Kidney capillary endothelial cell (primary cell): ENCODE measurements at places on chromosomes 5 and 9.

- DNase-seq = no peak
These were observed 850 bp upstream of the C6 start for GRCh38 chr5:41214182-41214581.

GRCh38 chr9:7935681-7936080 lies 136.1 kb upstream of the DMAC1 start:
- no peak for DNase-seq

- DNase-seq = no peak
These were observed 439.9 kb downstream of the BRINP1 start for GRCh38 chr9:118929287-118929686.

DNA sequence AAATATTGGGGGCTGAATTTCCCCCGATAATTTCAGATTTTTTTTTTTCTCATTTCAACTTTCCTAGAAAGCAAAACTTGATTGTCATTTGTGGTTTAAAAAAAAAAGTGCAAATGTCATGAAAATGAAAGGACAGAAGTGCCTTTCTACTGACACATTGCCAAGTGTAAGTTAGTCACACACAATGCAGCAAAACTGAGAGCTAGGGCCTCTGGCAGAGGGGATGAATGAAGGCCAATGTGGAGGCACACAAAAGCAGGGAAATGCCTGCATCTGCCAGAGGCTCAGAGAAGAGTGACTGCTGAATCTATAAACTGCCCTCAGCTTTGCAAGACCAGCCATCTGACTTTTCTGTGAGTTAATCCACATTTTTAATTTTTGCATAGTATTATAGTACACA lies 6.8 kb upstream of the IFNA5 start:
- no peak for DNase-seq

DNA sequence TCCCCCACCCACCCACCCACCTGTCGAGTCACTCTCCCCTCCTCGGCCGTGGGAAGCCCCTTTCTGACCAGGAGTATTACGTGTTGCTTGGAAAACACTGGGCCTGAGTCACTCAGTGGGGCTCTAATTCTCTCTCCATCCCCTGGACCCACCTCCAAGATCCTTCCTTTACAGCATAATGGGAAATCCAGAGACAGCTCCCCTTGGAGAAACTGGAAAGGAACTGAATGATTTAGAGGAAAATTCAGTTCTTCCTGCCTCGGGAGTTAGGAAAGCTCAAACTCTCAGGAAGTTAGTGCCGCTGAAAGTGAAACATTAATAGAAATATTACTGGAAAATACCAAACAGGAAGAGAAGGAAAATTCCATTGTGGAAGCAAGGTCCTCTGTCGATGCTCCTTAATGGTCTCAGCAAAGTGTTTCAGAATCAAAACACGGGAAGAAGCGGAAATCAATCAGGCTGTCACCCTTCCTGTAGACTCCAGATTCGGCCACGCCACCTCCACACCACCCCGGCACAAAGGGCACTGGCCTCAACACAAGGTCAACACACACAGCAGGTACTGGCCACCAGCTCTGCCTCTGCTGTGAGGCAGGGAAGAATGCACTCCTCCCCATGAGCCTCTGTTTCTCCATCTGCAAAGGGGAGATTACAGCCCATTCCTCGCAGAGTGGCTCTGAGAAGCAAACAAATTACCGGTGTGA lies 9.6 kb downstream of the SHB start:
- peak; percentile 84 for DNase-seq

GRCh38 chr5:98454407-98454806 lies 319.1 kb upstream of the RGMB start:
- DNase-seq = no peak

DNA sequence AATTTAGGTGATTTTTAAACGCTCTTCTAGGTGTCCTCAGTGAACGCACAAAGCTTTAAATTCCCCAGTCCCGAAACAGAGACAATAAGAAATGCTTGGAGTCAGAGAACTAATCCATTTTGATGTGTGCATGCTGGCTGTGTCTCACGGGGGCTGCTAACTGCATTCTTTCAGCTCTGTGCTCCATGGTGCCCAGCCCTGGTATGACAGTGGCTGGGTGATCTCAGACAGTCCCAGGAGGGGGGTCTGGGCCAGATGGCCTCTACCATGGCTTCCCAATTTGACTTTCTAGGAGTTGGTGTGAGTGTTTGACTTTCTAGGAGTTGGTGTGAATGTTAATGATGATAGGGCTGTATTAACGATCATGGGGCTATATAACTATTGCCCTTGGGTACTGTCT lies 12.1 kb downstream of the OLFM1 start:
- no peak for DNase-seq

DNA sequence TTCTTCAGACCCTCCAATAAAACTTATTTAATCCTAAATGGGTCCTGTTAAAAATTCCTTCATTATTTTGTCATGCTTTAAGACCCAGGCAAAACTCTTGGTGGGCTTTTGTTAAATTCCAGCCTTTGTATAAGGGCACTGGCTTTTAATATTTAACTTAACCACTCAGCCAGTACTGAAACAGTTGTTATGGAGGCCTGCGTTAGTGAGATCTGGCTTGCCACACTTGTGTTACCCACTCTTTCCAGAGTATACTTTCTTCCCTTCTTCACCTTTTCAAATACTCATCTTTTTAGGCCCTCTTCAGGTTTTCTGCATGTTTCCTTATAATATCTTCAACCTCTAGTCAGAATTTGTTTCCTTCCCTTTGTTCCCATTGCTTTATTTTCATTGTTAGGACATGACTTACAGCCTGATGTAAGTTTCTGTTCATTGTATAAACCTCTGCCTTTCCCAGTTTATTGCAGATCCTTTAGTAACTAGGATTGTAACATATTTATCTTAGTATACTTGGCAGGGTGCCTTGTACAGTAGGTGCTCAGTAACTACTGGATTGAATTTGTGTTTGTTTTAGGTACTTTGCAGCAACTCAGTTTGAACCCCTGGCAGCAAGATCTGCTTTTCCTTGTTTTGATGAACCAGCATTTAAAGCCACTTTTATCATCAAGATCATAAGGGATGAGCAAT lies 48.8 kb downstream of the LNPEP start:
- DNase-seq = no peak

GRCh38 chr9:26012797-26013196 lies 334.6 kb upstream of the TUSC1 start:
- no peak for DNase-seq

GRCh38 chr5:126651013-126651577 lies 50.3 kb downstream of the PHAX start:
- no peak for DNase-seq

DNA sequence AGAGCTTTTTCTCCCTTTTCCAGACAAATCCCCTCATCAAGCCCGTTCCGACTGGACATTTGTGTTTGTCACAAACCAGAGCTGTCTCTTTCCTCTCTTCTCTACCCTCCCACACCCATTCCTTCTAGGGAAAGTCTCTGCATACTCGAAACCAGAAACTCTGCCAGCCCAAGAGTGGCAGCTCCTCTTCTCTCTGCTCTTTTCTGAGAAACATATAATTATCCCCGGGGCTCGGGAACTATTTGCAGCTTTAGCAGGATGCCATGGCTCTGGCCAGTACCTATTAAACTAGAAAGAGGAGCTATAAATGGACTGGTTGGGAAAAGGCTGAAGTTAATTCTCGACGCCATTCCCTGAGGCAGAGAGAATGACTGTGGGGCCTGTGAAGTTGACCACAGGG lies 82.6 kb downstream of the SH3PXD2B start:
- no peak for DNase-seq

GRCh38 chr9:94068257-94068656 lies 16.0 kb upstream of the PTPDC1 start:
- no peak for DNase-seq

DNA sequence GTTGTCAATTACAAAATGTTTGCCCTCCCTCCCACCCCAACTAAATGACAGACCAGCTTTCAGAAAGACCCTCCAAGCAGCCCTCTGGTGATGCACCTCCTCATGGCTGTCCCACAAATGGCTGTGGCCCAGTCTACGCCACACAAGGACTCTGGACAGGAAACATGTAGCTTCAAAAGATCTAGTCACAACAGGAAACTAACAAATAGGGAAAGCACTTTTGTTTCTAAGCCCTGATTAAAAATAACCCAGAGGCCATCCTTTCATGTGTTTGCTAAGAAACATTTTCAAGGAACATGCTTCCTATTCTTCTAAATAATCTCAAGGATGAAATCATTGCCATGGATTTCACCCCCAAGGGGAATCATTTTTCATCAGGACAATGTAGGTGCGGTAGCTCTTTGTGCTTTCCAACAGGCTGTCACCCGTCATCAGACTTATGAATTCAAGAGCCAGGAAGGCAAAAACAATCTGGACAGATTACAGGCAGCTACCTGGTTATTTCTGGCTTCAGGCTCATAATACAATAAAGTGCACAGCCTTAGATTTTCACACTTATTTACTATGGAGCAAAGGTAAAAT lies 20.1 kb downstream of the PCSK1 start:
- no peak for DNase-seq

DNA sequence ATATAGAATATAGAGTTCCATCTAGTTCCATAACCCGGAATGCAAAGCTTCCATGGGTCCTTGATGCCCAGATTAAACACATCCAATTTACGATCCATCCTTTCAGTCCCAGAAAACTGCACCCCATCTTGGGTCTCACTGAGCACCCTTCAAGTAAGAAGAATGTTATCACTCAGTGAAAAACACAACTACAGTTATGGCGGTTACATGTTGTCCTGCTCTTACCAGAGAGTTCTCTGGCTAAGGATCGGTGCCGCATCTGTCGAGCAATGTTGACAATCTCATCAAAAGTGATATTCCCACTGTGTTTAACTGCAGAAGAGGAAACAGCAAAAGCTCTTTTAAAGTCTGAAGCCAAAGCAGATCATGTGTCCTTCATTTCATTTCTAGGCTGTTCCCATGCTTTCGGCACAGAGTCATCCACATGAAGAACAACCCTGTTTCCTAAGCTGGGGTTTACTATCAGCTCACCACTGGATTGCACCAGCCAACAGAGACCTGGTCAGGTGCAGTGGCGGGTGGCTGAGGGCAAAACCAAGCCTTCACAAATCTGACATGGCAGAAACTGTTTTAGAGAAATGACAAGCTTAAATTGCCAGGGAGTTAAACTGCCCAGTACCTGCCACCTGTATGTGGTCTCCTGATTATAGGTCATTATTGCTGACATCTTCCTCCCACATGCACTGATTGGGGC lies 2.9 kb downstream of the RPL12 start:
- no peak for DNase-seq

DNA sequence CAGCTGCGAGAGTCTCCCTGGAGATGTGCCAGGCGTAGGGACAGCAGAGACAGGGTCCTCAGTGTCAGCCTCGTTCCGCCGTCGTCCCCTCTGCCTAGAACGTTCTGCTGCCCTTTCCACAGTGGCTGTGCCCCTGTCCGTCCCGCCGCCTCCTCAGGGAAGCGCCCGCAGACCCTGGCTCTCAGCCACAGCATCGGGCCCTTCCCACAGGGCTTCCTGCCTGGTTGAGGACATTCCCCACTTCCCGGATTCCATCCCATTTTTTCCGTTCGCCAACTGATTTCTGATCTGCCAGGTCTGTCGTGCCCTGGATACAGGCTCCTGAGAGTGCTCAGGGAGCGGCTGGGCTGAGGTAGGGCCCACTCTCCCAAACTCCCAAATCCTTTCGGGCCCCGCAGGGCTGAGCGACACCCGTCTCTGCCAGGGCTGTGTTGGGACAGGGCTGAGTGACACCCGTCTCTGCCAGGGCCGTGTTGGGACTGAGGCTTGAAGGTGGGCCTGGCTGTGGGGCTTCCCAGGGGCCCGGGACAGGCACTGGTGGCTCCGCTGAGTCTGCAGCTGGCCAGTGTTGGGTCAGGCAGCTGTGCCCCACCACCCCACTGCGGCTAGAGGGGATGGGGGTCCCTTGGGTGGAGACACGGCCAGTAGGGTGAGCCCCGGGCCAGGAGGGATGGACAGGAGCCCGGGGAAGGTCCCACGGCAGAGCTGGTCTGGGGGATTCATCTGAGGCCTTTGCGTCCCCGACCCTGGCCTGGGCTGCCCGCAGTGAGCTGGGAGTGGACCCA lies 15.9 kb downstream of the DNLZ start:
- no peak for DNase-seq

DNA sequence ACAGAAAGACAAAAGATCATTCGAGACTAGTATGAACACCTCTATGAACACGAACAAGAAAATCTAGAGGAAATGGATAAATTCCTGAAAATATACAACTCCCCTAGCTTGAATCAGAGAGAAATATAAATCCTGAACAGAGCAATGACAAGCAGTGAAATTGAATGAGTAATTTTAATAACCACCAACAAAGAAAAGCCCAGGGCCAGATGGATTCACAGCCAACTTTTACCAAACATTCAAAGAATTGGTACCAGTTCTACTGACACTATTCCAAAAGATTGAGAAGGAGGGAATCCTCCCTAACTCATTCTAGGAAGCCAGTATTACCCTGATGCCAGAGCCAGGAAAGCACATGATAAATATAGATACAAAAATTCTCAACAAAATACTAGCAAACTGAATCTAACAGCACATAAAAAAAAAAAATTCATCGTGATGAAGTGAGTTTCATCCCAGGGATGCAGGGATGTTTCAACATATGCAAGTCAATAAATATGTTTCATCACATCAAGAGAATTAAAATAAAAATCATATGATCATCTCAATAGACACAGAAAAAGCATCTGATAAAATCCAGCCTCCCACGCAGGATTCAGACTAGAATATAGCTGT lies 25.2 kb upstream of the PTGER4 start:
- DNase-seq = no peak

DNA sequence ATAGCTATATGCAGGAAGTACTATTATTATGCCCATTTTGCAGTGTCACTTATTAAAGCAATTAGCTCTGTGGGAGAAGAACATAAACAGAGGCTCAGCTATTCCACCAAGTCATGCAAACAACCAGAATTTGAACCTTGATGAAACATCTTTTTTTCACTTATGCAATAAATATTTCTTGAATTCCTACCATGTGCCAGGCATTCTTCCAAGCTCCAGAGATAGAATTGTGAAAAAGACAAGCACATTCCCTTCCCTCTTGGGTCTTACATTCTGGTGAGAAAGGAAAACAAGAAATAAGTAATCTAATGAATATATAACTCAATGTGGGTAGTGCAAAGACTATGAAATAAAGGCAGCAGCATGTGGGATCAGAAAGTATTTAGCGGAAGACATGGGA lies 32.1 kb upstream of the ADRB2 start:
- no peak for DNase-seq

DNA sequence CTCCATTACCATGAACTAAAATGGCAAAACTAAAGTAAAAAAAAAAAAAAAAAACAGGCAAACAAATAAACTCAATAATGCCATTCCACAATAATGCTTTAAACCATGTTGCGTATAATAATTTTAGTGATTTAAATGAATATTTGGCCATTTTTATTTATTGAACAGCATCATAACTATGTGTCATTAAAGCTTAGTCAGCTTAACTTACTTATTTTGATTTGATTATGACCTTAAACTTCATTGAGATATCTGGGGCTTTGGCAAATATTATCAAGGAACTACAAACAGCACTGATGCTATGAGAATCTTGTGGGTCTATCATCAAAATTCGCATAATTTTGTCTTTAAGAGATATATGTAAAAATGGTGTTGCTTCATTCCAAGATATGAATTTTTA lies 1610.3 kb upstream of the NUDT12 start:
- DNase-seq = no peak
